ENCODE measurements at places on chromosomes 12 and 14. TPM values are rescaled to one million over a fixed set of nuclear protein-coding genes. Genes with fewer than 3 reads are reported as not detected.

TEX52 gene
- total RNA-seq, result not detected

FAM186B gene
- 0.21 TPM for total RNA-seq

PLEKHD1 gene
- total RNA-seq, result 0.48 TPM

GLT8D2 gene
- total RNA-seq, result 6.8 TPM

SDSL gene
- total RNA-seq, result not detected

LRRC43 gene
- total RNA-seq, result 0.35 TPM

KRT2 gene
- total RNA-seq, result not detected

ASCL1 gene
- total RNA-seq, result not detected

CAPS2 gene
- total RNA-seq, result 3.8 TPM

IL31 gene
- total RNA-seq, result not detected

KLRC2 gene
- not detected for total RNA-seq

SPX gene
- 0.29 TPM for total RNA-seq

APOF gene
- total RNA-seq, result not detected

RAB15 gene
- total RNA-seq, result 59.2 TPM

DEPDC4 gene
- 4.8 TPM for total RNA-seq

RNASE4 gene
- 0.38 TPM for total RNA-seq

ADCY4 gene
- total RNA-seq, result 0.35 TPM

LMO3 gene
- 16.7 TPM for total RNA-seq

CLEC9A gene
- not detected for total RNA-seq

BDKRB1 gene
- not detected for total RNA-seq

FOXM1 gene
- 118 TPM for total RNA-seq

ACIN1 gene
- 237 TPM for total RNA-seq

REC8 gene
- total RNA-seq, result 25.8 TPM

ACTR6 gene
- 36.8 TPM for total RNA-seq

TPPP2 gene
- not detected for total RNA-seq

DPPA3 gene
- 1.2 TPM for total RNA-seq

KLHDC1 gene
- total RNA-seq, result not detected

SDR9C7 gene
- total RNA-seq, result not detected

RGS6 gene
- total RNA-seq, result 0.63 TPM

ACOT4 gene
- total RNA-seq, result 0.80 TPM

CDC42BPB gene
- 87.9 TPM for total RNA-seq

NPAS3 gene
- 0.60 TPM for total RNA-seq

MARS1 gene
- 398 TPM for total RNA-seq

Measured in H1 (cell line).